ENCODE measurements at places on chromosomes 6 and 20.

- no peak for DNase-seq
Measured at GRCh38 chr20:38947931-38948362, 14.2 kb upstream of the DHX35 start.

- DNase-seq: no peak
Measured at GRCh38 chr20:22063753-22064152, 358.3 kb downstream of the PAX1 start.

GRCh38 chr6:53439556-53439955 is 90.8 kb upstream of the ELOVL5 start:
- DNase-seq: no peak

GRCh38 chr20:24321973-24322372 is 147.5 kb upstream of the SYNDIG1 start:
- no peak for DNase-seq

GRCh38 chr6:836276-836853 is 143.4 kb upstream of the EXOC2 start:
- DNase-seq: no peak

DNA sequence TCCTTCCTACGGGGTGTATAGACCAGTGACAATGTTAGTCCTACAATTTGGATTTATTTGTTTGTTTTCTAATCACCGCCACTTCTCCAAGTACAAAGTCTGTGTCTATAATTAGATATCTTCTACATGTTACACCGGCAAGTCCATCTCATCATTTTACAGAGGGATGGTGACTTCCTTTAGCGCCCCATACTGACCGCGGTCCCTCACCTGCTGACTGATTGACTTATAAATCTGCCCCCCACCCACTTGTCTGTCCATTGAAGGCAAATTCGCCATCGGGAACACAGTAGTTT is 8.9 kb upstream of the NR2E1 start:
- no peak for DNase-seq

GRCh38 chr20:32626859-32627636 is 41.9 kb upstream of the NOL4L start:
- peak; percentile 9 for DNase-seq

GRCh38 chr6:25774120-25774715 is 19.7 kb downstream of the SLC17A4 start:
- no peak for DNase-seq

- no peak for DNase-seq
Measured at GRCh38 chr6:14038467-14039437, 78.8 kb upstream of the CD83 start.

DNA sequence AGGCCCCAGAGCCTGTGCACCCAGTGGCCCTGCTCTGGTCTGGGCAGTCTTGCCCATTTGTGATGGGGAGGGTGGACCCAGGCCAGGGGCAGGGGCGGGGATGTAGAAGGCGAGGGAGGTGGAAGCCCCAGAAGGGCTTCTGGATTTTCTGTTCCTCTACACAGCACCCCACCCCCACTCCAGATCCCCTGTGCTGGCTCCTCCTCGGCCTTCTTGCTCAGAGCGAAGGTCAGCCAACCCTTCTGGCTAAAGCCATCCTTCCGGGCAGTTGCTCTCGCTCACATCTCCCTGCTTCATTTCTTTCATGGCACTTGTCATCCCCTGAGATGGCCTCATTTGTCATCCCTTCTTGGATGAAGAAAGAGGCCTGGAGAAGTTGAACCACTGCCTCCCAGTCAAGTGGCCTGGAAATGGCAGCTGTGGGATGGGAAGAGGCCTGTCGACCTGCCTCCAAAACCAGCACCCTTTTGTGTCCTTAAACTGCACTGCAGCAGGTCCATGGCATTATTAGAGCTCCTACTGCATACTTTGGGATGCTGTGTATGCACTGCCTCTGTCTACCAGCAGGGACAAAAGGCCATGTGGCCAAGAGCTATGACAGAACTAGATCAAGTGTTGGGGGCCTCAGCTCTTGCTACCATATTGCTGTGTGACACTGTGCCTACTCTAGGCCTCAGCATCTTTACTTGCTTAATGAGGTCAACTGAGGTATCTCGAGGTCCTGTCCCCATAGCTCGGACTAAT is 19.9 kb downstream of the PEDS1 start:
- DNase-seq: no peak

- no peak for DNase-seq
Measured at GRCh38 chr6:129661536-129662405, 48.2 kb downstream of the ARHGAP18 start.

- no peak for DNase-seq
Measured at GRCh38 chr6:153956808-153957207, 82.2 kb upstream of the OPRM1 start.

GRCh38 chr6:81944661-81945060 is 192.2 kb upstream of the TENT5A start:
- DNase-seq: no peak

GRCh38 chr6:127342296-127342945 is 988 bp downstream of the ECHDC1 start:
- DNase-seq: no peak

DNA sequence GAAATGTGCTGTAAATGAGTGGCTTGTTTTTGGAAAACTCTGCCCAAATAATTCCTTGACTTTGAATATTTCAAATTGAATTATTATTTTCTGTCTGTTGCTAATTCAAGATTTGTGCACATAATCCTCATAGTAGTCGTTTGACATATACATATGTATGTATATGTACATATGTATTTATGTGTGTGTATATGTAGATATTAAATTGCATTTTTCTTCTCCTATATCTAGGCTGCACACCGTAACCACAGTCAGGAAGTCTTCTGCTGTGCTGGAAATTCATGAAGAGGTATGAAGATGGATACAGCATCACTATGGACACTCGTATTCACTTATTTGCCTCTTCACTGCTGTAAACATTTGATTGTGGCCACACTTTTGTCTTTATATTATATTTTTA is 29.6 kb downstream of the OPN5 start:
- no peak for DNase-seq

DNA sequence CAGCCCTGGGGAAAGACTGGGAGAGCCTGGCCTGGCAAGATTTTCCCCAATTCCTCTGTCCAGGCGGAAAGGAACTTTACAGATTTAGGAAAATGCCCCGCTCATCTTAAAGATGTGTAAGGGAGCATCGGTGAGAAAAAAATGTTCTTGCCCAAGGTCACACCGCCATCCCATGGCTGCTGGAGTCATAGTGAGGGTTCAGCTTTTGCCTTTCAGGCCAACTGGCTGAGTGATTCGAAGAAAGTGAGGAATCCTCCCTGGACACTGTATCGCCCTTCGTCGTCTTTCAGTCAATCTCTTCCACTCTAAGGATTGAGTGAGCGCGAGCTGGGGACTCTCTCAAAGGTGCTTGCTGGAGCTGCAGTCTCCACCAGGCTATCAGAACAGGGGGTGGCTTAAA is 1.4 kb downstream of the WFDC2 start:
- peak; percentile 9 for DNase-seq

GRCh38 chr6:43090559-43090956 is 14.4 kb downstream of the PTK7 start:
- DNase-seq: no peak

GRCh38 chr6:39493174-39493573 is 170.7 kb upstream of the KCNK16 start:
- no peak for DNase-seq

- DNase-seq: no peak
Measured at GRCh38 chr20:11120431-11120830, 446.6 kb upstream of the JAG1 start.

- no peak for DNase-seq
Measured at GRCh38 chr20:20259533-20259932, 108.4 kb upstream of the INSM1 start.

DNA sequence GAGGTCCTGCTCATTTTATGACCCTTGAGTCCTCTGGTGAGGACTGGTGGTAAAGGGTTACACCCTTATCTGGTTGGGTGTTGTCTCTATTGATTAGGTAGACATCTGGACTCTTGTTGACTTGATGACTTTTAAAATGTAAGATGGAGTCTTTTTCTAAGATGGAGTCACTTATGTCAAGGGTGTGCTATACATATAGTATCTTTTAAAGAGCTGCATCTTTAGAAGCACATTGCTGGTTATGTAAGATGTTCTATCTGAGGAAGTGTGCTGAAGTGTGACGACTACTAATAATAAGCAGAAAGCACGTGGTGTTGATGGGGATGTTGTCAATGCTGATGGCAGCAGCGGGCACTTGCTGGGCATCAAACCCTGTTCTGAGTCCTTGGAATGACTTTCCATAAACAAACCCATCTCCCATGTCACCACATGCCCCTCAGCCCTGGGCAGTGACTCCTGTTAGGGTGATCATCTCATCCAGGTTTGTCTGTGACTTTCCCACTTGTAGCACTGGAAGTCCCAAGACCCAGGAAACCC is 229.6 kb downstream of the EYA2 start:
- DNase-seq: no peak

DNA sequence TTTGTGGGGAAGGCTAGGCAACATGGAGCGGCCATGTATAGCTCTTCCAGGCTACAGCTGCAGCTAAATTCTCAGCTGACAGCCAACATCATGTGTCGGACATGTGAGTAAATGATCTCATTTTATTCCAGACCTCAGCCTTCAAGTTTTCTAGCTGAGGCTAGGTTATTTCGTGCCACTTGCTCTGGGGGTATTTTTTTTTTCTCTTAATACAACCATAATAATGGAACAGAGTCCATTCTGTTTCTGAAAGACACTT is 573.5 kb downstream of the CD109 start:
- no peak for DNase-seq

DNA sequence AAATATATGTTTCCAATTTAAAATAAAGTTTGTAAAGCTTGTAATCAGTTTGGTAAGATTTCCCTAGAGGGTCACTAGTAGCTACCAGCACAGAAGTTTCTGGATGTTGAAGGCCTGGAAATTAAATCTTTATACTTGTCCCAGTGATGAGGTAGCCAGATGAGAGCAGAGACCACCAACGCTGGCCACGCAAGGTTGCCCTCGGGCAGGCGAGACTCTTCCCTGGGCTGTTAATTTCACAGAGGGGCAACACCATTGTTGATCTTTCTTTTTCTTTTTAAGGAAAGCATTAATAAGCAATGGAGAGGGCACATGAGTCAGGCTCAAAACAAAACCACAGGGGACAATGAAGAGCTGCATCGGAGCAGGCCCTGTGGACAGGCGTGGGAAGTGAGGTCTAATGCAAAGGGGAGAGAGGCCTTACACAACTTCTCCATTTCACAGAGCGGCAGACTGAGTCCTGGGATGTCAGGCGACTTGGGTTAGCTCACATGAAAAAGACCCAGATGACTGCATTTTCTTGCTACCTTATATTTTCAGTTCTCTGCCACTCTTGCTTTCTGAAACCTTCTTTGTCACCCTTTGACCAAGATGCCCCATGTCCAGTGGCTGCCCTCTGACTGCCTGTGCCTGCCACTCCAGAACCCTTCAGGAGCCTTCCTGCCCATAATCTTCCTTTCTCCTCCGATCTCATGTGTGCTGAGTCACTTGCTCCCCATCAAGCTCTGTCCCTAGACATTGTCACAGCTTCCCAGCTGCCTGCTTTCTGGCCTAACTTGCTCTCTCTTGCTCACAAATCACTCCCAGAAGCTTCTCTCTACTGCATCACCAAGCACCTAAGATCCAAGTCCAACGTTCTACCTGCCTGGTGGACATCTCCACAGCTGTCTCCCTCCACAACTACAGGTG is 107.7 kb upstream of the CDYL start:
- DNase-seq: no peak

GRCh38 chr6:54847799-54848597 is 1.4 kb downstream of the FAM83B start:
- no peak for DNase-seq

- DNase-seq: no peak
Measured at GRCh38 chr6:80464901-80465300, 358.4 kb downstream of the BCKDHB start.

DNA sequence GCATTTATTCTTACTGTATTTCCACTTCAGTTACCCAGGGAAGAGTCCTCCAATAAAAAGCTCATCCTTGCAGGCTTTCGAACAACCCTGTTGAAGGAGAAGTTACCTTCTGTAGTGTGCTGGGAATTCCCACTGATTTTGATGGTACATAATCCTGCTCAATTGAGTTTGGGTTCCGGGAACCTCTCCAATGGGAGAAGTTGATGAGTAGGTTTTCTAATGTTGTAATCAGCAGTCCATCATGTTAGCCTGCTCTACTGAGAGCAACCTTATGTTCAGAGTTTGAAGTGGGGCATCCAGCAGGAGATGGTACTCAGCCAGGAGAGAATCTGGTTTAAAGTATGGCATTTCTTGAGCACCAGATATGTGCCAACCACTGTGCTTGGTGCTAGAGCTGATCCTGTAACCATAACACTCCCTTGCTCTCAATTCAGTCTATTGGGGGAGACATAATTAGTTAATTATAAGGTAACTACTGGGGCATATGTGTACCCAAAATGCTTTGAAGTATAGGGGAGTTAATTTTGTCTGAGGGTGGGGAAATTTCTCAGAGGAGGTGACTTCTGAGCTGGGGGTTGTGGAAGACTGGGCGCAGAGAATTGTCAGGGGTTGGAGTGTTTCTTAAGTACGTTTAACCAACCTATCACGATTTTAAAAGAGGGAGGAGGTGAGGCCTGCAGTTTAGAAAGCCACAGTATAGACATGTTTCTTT is 2.1 kb downstream of the TOP1 start:
- DNase-seq: no peak

- DNase-seq: no peak
Measured at GRCh38 chr20:50646483-50646996, 44.8 kb downstream of the RIPOR3 start.

DNA sequence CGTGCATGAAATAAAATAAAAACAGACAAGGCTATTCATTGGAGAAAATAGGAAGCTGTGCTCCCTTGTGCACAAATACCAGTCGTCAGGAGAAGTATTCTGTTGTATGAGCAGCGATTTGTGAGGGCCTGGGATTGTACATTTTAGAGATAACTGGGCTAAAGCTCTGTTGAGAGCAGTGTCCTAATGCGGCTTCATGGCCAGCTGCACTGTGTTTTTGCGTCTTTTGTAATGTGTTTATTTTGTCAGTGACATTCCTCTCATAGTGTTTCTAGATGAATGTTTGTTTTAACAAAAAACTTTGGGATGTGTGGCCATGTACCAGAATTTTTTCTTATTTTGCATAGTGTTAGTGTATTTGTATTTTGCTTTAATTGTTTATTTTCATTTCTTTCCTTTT is 14.8 kb downstream of the ERMARD start:
- DNase-seq: no peak

DNA sequence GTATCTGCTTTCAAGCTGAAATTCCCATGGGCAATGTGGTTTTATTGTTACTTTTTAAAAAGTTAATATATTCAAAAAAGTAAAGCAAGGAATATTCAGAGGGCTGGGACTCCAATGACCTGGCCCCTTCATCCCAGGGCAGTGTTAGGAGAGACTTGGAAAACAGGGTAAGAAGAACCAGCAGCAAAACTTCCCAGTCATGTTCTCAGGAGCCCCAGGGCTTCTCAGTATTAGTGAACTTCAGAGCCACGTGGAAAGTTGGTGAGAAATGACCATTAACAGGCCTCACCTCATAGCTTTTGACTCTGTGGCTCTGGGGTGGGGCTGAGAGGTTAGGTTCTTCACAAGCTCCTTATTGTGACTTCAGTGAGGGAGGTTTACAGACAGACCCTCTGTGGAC is 230.4 kb upstream of the KCNG1 start:
- DNase-seq: no peak
